OCI-M1 (cell line): ENCODE measurements at places on chromosomes 7 and 10.
A peak's percentile ranks its signal among the peaks of the same experiment; 100 is the strongest.

DNA sequence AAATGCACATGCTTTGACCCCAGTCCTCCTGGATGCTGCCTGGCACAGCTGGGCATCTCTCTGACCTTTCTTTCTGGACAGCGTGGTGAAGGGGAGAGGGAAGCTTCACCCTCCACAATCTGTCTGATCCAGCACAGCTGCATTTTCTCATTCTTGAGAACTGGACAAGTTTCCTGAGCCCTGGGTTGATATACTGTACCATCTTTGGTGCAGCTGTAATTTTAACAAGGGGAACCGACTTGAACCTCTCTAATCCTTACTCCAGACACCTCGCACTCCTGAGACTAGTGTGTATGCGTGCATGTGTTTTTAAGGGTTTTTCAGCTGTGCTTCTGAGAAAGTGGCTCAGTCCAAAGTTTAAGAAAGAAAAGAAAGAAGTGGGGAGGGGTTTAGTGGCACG, 655.7 kb downstream of the INHBA start:
- DNase-seq, result no peak

GRCh38 chr10:73850211-73850610, 24.1 kb downstream of the CAMK2G start:
- no peak for DNase-seq

GRCh38 chr7:22872096-22872807, 49.6 kb upstream of the TOMM7 start:
- DNase-seq, result peak; percentile 11

- peak; percentile 77 for DNase-seq
Measured at GRCh38 chr10:43292755-43293676, 26.2 kb upstream of the RASGEF1A start.

GRCh38 chr10:100007231-100008141, 2.3 kb downstream of the DNMBP start:
- no peak for DNase-seq

DNA sequence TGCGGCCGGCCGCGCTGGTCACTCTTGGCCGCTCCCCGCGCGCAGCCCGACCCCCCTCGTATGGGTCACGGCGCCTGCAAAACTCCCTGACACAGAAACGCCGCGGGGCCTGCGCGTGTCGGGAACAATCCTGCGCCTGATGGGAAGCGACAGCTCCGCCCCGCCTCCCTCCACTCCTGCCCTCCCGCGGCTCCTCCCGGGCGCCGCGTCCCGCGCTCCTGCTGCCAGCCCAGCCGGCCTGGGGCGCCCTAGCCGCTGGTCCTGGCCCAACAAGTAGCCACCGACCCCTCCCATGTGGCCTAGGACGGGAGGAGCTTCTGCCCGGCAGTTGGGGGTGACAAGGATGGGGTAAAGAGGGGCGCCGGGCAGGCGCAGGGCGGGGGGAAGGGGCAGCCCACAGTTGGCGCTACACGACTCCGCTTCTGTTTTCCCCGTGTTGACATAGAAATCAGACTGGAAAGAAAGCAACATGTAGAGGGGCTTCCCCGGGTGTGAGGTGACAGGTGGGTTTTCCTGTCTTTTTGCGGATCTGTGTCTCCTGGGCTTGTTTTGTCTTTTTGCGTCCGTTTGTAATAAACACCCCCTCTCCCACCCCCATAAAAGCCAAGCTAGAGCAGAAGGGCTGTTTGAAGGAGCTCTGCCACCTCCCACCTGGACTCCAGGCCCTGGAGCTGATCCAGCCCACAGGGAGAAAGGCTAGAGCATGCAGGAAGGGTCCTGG, 35.1 kb upstream of the PAX2 start:
- DNase-seq, result no peak

DNA sequence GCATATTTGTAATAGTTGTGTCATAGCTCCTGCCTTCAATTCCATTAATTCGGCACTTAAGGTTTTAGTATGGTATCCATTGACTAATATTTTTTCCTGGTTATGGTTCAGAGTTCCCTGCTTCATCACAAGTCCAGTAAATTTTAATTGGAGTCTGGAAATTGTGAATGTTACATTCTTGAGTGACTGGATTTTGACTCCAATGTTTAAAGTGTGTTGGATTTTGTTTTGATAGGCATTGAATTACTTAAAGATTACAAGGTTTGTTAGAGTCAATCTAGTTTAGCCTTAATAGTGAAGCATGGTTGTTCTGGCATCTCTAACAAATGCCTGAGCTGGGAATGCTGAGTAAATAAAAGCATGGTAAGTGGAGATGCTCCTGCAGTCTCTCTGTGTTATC, 326.6 kb upstream of the IGFBP3 start:
- DNase-seq, result no peak

GRCh38 chr7:13948019-13948801, 41.3 kb downstream of the ETV1 start:
- no peak for DNase-seq

DNA sequence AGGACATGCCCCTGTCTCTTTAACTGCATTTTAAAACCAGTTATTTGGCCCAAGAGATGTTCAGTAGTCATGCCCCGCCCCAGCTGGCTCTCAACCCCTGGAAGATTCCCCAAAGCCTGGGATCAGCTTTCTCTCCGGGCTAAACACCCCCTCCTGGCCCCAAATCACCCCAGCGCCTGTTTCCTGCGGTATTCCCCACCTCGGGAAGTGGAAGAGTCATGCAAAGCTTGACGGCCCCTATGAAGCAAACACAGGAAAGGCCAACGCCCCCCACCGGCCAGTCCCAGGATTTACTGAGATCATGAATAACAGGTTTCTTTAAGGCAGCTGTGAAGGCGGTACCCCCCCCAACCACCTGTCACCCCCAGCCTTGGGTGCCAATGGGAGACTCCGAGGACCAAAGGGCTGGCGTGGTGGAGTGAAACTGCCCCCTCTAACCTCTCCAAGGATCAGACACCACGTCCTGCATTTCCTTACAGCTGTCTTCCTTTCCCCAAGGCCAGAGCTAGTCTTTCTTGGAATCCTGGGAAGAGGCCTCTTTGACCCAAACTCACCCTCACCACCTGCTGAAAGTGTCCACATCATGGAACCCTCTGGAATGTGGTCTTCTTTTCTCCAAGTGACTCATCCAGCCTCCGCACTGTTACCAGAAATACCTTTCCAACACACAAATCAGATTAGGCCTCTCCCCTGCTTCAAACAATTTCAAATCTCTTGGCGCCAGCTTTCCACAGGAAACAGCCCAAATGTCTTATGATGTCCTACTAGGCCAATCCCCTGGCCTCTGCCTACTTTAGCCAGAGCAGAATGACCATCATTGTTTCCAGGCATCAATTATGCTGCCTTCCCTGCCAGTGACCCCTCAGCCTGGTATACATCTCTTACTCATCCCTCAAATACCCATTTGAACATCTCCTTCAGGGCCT, 301.5 kb downstream of the ZEB1 start:
- DNase-seq, result no peak

DNA sequence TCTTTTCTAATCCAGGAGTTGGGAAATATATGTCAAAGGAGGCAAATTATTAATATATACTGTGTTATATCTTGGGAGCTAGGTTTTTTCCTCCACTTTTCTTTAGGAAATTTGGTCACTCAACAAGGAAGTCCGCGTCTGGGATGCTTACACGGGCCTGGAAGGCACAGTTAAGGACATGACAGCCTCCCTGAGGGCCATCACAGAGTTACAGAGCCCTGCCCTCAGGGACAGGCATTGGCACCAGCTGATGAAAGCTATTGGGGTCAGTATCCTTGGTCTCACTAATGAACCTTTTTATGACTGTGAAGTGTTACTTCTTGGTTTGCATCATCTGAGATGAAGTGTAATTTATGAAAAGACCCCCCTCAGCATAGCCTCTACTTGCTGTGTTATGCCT, 74.7 kb downstream of the DNAH11 start:
- no peak for DNase-seq
